ENCODE measurements at places on chromosomes 1 and 21.

DNA sequence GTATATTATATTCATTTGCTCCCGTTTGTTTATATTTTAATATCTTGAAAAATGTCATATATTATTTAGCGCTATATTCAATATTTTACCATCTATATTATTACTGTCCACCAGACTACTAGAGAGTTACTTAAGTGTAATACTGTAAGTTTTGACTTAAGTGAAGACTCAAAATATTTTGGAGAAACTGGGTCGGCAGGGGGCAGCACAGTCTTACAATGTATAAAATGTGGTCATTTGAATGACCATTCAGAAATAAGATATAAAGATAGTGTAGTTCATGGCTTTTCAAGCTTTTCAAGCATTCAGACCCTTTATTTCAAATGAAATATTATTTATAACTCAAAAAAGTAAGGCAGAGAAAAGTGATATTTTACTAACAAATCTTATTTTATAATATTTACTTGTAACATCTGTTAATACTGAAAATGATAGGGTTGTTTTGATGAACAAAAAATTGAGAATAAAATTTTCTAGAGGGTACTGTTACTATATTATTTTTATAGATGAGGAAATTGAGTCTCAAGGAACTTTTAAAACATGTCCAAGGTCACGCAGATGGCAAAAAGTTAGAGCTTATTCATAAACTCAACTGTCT, 89.0 kb upstream of the SERTAD4 start:
- peak; percentile 62 for DNase-seq

GRCh38 chr1:2374252-2375155, 16.9 kb downstream of the MORN1 start:
- peak; percentile 31 for DNase-seq

DNA sequence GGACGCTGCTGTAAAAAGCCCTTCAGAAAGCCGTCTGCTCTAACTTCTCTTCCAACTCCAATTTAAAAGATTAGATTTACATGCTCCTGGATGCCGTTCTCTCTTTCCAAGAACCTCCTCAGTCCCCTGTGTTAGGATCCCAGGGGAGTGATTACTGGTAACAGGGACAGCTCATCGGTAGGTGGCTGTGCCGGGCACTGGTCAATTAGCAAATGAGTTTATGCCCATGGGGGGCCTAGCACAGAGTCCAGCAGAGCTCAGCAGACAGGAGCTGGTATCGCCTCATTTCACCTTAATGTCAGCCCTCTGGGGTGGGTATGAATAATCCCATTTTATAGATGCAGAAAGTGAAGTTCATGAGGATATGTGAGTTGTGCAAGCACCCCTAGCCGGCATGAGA, 191.9 kb downstream of the GRIK3 start:
- no peak for DNase-seq

DNA sequence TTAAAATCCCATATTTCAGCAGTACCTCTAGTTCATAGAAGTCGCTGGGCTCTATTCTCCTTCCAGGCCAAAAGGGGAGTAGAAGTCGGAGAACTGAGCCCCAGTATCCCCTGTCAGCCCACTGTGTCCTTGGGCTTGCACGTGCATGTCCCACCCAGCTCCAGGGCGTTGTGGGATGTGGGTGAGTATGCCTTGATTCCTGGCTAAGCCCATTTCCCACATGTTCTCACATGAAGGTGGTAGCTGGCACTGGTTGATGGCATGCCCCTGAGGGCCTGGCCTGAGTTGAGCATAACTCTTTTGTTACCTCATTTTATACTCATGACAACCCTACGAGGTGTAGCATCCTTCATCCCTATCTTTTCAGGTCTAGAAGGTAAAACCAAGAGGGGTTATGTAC, 8.0 kb downstream of the SLC6A17 start:
- no peak for DNase-seq

DNA sequence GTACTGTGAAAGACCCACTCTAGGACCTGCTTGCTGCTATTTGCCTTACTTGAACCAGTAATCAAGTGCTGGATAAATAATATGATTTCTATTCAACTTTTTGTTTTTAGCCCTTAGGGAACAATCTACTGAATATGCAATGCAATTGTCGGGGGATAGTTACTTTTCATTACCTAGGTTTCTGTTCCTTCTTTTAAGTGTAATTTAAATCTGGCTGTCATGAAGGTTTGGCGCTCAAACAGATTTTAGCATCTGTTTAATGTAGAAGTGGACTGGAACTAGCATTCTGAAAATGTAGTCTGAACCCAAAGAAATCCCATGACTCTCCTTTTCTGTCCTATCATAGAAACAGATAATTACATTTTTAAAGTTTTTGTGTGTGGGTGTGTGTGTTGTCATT, 4.8 kb downstream of the MGST3 start:
- no peak for DNase-seq

GRCh38 chr1:51289676-51290488, 40.5 kb downstream of the TTC39A start:
- no peak for DNase-seq

DNA sequence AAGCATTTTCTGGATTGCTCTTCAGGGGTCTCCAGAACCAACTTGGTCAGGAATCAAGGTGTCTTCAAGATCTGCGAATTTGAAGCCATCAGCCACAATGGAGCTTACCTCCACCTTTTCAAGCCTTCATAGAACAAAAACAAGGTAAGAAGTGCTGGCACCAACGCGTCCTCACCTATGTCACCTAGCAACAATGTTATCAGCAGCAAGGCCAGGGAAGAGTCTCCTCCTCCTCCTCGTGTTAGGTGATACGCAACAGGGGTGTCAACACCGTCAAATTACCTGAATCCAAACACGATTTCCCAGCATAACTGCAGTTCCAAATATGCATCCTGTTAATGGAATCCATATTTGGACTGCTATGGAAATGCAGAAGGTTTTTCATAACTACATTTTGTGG, 4.1 kb upstream of the TIAM1 start:
- no peak for DNase-seq

DNA sequence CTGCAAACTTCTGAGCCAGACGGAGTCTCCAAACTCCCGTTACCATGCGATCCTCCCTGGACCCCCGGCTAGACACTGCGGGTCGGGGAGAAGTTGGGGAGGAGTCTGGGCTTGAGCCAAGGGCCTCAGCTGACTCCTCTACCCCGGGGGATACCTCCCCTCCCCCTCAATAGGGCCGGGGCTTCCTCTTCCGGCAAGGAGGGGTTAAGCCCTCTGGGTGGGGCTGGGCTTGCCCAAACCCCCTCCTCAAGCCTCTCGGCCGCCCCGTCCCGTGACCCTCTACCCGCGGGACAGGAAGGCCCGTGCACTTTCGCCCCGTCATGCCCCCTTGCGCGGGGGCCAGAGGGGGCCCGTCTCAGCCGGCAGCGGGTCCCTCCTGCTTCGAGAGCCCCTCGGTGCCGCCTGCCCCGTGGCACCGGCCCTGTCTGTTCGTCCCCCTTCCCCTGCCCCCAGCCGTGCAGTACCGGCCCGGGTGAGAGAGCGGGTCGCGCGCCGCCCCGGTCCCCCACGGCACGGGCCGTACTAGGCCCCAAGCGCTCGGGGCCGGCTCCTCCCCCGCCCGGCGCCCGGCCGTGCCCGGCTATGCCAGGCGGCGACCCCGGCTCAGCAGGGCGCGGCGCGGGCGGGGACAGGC, 652 bp downstream of the ARL8A start:
- peak; percentile 65 for DNase-seq

DNA sequence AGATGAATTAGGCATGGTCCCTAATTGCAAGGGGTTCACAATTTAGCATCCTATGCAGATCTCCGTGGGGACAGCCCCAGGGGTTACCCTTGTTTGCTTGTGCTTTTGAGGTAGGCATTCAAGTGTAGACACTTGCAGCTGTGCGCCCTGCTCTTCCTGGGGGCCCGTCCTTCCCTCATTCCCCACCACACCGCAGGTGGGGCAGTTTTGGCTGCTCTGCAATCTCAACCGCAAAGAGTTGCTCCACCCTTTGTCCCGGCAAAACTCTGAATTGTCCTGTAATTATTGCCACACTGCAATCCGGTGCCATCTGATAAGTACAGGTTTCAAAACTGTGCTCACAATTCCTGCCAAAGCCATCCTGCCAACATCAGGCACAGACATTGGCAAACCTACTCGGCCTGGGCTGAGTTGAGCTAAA, 65.4 kb upstream of the LYST start:
- no peak for DNase-seq

DNA sequence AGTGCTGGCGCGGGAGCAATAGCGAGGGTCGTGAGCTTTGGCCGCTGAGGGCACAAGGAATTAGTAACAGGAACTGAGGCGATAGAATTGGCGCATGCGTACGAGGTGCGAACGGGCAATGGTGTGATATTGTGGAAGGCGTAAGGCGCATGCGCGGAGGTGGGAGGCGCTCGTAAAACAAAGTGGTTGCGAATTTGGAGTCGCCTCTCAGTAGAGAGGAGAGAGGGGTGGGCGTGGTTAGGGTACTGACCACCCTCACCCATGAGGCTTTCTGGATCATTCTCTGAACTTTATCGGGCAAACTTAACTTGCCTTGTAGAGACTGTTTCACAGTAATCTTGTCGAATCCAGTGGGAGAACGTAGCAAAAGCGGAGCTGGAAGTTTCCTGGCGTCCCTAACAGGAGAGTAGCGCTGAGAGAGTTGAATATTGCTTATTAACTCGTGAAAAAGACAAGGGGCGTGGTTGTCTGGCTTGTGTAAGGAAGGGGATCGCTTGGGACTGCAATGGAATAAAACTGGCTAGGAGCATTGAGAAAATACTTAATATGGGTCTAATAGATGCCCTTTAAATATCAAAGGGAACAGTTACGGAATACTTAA, 427 bp downstream of the CKS1B start:
- peak; percentile 92 for DNase-seq

GRCh38 chr1:236301080-236301957, 19.6 kb upstream of the ERO1B start:
- DNase-seq = no peak

DNA sequence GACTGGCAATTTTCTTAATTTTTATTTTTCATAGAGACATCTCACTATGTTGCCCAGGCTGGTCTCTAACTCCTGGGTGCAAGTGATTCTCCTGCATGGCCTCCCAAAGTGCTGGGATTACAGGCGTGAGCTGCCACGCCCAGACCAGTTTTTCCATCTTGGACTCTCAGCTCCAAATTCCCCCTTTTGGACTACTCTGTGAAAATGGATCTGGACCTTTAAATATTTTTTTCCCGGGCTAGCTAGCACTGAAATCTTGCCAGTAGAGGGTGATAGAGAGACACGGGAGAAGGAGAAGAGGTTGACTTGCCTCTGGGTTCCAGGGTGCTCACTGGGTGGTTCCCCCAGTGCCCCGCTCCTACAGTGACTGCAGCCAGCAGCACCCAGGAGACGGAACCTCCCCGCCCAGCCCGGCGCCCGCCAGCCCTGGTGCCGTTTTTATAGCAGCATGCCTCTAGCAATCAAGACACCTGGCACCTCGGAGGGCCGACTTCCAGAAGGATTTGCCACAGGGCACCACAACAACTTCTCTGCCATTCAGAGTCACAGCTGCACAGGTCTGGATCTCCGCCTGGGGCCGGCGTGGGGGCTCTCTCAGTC, 34.7 kb upstream of the SCCPDH start:
- DNase-seq = peak; percentile 54

DNA sequence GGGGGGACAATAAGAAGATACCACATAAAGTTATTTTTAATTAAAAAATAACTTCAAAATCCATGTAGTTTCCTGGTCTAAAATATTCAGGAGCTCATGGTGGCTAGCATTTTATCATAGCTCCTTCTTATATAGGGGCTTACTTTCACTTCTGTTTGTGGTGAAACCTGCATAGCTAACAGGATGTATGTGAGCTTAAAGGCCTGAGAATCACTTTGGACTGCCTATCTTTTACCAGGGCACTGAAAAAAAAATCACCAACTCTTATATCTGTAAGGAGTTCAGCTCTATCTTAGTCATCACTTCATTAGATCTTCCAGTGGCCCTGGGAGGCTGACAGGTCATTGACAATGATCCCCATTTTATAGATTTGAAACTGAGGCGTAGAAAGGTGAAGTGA, 21.3 kb downstream of the UROD start:
- no peak for DNase-seq

- DNase-seq = no peak
Measured at GRCh38 chr1:165884009-165884689, 56.7 kb downstream of the UCK2 start.

DNA sequence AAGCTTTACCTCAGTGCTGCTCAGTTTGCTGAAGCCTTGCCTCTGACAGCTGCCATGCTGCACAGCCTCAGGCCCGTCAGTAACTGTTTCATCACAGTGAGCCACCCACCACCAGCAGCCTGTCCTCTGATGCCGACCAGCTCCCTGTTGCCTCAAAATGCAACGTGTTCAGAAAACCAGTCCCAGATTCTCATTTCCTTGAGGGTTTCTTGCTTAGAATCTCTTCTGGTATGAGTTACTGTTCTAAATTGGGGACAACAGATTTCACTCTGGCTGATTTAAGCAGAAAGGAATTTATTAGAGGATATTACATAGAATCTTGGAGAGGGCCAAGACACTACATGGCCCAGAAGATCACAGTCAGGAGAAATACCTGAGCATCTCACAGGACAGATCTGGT, 11.0 kb downstream of the UBL4B start:
- no peak for DNase-seq

DNA sequence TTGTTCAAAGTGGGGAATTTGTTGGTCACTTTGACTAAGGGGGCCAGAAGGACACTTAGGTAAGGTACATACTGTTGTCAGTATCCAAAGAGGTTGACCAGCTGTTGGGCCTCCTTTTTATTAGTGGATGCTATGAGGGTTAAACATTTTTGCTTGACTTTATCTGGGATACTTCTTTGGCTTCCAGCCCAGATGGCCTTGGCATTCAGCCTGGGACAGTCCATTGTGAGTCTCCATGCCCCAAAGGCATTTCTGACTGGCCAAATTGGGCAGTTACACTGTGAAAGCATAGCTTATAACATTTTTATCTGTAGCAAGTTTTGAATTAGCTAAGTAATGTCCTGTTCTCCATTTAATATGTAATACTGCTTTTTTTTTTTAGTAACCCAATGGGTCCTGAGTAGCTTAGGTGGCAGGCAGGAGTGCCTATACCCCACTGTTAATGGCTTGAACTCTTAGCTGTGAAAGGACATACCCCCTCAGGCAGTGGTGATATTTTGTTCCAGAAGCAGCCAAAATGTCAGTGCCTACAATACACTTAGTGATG, 35.4 kb upstream of the CD1D start:
- DNase-seq = no peak

DNA sequence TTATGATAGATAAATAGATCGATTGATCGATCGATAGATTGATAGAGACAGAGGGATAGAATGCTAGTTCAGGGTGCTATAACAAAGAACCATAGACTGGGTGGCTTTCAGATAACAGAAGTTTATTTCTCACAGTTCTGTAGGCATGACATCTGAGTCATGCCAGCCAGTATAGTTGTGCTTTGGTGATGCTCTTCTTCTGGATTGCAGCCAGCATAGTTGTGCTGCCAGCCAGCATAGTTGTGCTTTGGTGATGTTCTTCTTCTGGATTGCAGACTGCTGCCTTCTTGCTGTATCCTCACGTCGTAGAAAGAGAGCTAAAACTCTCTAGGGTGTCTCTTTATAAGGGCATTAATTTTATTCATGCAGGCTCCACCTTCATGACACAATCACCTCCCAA, 860.8 kb downstream of the BRINP3 start:
- no peak for DNase-seq

- DNase-seq = peak; percentile 87
Measured at GRCh38 chr1:40338745-40339419, 21.8 kb upstream of the COL9A2 start.

- no peak for DNase-seq
Measured at GRCh38 chr1:202234331-202235002, 40.9 kb downstream of the LGR6 start.

- no peak for DNase-seq
Measured at GRCh38 chr1:50271968-50272578, 151.2 kb downstream of the DMRTA2 start.

- DNase-seq = no peak
Measured at GRCh38 chr1:53107570-53108322, 34.7 kb downstream of the SLC1A7 start.

GRCh38 chr1:87508247-87508787, 179.6 kb downstream of the LMO4 start:
- no peak for DNase-seq
